DMS 273 treated with DMSO at 0.1 percent for 48 hours (cell line): ENCODE measurements at places on chromosomes 1 and 21.

GRCh38 chr1:34002810-34003209 lies 138.9 kb downstream of the HMGB4 start:
- DNase-seq: no peak

DNA sequence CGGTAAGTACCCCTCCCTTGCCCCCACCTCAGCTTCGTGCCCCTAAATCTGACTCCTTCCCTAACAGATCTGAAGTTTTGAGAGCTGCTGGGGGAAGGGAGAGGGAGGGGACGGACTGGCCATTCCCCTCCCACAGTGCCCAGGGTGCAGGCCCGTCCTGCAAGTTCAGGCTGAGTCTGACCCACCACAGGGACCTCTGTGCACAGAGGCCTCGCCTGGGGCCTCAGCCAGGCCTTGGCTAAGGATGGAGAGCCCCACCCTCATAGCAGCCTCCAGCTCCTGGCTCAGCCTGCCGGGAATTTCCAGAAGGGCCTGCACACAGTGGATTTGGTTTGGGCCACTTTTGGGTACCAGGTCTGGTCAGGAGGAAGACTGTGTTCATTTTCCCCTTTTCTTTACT lies 31.2 kb upstream of the TNFRSF1B start:
- no peak for DNase-seq

- DNase-seq: no peak
Observed at GRCh38 chr1:177333936-177334595, 163.3 kb downstream of the BRINP2 start.

GRCh38 chr1:225481738-225482137 lies 53.9 kb upstream of the LBR start:
- no peak for DNase-seq

DNA sequence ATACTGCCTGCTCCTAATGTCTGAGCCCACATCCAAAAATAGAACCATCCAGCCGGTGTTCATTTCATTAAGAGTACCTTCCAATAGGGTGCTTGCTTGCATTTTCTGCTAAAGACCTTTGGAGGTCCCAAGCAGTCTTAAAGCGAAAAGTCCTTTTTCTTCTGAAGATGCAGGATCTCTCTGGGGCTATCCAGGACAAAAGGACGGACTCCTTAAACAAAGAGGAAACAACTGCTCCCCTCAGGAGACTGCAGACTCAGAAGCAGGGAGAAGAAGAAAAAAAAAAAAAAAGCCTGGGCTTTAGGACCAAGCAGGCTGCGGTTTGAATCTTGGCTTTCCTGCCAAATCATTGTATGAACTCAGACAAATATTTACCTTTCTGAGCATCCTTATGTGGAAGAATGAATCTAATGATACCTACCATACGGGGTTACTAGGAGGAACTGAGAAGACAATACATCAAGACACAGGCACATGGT lies 204.0 kb downstream of the PLPP3 start:
- no peak for DNase-seq

DNA sequence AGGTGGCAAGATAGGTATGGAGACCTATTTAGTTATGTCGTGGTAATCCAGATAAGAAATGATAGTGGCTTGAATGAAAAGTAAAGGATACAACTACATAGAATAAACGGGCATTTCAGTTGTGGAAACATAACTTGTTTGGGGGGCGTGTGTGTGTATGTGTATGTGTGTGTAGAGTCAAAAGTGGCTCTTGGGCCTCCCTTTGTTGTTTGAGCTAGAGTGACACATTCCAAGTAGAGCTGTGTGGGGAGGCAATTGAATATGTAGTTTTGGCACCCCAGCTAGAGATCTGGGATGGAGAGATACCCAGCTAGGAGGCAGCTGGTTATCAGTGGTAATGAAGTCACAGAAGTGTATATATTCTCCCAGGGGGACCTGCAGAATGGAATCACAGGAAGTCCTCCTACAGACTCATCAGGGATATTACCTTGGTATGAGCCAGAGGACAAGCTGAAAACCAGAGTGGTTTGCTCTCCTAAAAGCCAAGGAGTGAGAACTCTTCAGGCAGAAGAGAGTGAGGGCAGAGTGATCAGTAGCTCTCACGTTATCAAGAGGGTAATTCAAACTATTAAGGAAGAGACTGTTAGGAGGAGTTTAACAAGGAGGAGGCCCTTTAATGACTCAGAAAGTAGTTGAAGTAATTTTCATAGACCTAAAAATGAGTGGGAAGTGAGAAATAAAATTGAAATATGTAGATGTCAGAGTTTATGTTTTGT lies 5.1 kb downstream of the CR1L start:
- DNase-seq: no peak

GRCh38 chr1:18012686-18013085 lies 94.9 kb upstream of the IGSF21 start:
- peak; percentile 64 for DNase-seq

- DNase-seq: no peak
Observed at GRCh38 chr1:152251391-152251790, 27.4 kb upstream of the HRNR start.

- peak; percentile 70 for DNase-seq
Observed at GRCh38 chr1:44660176-44660575, 14.1 kb downstream of the TMEM53 start.

DNA sequence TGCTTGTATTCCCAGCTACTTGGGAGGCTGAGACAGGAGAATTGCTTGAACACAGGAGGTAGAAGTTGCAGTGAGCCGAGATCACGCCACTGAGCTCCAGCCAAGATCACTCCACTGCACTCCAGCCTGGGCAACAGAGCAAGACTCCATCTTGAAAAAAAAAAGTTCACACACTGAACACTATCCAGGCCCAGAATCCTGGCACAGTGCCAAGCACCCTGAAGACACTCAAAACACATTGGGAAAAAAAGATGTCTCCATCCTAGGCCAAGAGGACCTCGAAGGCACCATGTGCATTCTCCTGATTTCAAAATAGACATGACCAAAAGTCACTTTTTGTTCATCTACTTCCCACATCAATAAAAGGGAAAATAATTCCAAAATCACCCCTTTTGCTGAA lies 38.7 kb downstream of the SLC9A1 start:
- no peak for DNase-seq

GRCh38 chr21:43813656-43813980 lies 24.2 kb downstream of the RRP1 start:
- DNase-seq: no peak

- no peak for DNase-seq
Observed at GRCh38 chr1:14529475-14529874, 69.0 kb upstream of the KAZN start.

GRCh38 chr1:101284622-101285218 lies 47.9 kb downstream of the S1PR1 start:
- DNase-seq: no peak
